Hepatocyte (in vitro differentiated cells): ENCODE measurements at places on chromosomes 12 and 14. TPM values are rescaled to one million over a fixed set of nuclear protein-coding genes. Genes with fewer than 3 reads are reported as not detected.

The RIMBP2 gene
- 2.2 and 2.5 TPM in 2 replicates for polyA plus RNA-seq

The IAPP gene
- not detected in 2 replicates for polyA plus RNA-seq

The KRT85 gene
- not detected in 2 replicates for polyA plus RNA-seq

The DENR gene
- polyA plus RNA-seq: 62.8 and 64.8 TPM in 2 replicates

The RPS29 gene
- 875 and 983 TPM in 2 replicates for polyA plus RNA-seq

The TOMM20L gene
- polyA plus RNA-seq: 0.33 TPM in 1 of 2 replicates, not detected in the other

The CIDEB gene
- 46.3 and 59.9 TPM in 2 replicates for polyA plus RNA-seq

The MYRFL gene
- 2.3 and 2.7 TPM in 2 replicates for polyA plus RNA-seq

The MYH6 gene
- polyA plus RNA-seq: 0.44 and 0.97 TPM in 2 replicates

- no peak for DNase-seq
Measured at GRCh38 chr14:94770251-94770749, 387 bp upstream of the GSC start.

- DNase-seq: no peak
Measured at GRCh38 chr12:4196805-4197420, 76.6 kb upstream of the CCND2 start.

- DNase-seq: no peak
Measured at GRCh38 chr14:61640158-61641136, 54.9 kb upstream of the HIF1A start.

DNA sequence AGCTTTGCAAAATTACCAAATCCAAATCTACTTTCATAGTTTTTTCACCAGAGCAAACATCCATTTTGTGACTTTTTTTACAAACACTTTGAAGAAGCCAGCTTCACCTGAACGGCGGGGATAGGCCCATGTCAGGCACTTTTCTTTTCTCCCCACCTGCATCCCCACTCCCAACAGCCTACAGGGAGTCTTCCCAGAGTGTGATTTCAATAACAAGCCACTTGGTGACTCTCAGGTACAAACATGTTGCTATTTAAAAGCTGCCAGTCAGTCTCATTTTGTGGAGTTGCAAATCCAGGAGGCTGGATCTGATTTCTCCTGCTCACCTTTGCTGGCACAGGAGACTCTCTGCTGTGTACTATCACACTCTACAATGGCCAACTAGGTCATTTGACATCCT is 285.5 kb downstream of the KCNH5 start:
- DNase-seq: no peak

DNA sequence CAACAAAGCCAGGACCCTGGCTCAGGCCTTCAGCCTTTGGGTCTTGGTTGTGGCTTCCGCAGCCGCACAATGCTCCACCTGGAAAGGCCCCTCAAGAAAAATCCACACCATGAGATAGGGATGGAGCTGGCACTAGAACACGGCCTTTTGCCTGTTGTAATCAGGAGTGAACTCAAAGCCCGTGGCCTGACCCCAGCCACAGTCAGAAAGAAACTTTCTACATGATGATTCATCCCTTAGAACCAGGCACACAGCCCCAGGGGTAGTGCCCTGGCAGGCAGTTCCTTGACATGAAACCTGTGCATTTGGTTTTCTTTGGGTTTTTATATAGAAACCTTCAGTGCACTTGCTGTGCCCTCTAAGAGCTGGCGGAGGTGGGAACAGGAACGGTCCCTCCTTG is 5.1 kb downstream of the CLMN start:
- DNase-seq: peak; percentile 61

DNA sequence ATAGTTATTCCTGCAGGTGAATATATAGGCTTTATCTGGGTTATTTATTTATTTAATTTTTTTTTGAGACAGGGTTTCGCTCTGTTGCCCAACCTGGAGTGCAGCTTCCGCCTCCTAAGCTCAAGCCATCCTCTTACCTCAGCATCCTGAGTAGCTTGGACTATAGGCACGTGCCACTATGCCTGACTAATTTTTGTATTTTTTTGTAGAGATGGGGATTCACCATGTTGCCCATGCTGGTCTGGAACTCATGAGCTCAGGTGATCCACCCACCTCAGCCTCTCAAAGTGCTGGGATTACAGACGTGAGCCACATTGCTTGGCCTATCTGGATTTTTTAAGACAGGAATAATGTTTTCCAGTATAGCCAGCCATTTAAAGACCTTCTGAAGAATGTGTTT is 2.0 kb downstream of the RAN start:
- DNase-seq: no peak

GRCh38 chr14:69505338-69506240 is 21.1 kb downstream of the PLEKHD1 start:
- DNase-seq: no peak

- DNase-seq: no peak
Measured at GRCh38 chr12:47068539-47068938, 10.9 kb upstream of the PCED1B start.

DNA sequence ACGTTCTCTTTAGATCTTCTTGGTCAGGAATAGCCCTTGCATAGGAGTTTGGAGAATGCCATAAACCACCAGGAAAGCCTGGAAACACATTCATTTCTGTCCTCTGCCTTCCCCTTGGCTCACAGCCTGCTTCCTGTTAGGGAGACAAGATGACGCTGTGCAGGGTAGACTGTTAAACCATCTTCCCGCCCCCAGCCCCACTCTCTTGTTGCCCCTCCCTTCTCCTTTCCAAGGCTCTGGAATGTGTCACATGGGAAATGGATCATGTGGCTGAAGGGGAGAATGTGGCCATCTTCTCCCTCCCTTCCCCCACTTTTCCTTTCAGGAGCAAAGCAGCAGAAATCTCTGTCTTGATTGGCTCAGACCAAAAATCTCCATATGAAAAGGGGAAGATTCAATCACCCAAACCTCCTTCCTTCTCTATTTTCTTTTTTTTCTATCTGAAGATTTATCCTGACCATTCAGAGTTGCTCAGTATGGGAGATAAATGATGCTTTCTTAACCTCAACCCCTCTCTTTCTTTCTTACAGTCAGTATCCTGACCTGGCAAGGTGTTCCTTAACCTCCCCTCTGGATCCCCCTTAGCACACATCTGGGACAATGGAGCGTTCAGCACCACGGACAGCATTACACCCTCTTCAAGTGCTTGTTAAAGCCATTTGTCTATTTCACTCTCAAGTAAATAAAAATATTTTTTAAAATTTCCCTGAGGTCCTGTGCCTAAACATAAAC is 11.4 kb downstream of the GPR19 start:
- DNase-seq: peak; percentile 66

- DNase-seq: no peak
Measured at GRCh38 chr12:57712701-57713100, 18.8 kb downstream of the OS9 start.

DNA sequence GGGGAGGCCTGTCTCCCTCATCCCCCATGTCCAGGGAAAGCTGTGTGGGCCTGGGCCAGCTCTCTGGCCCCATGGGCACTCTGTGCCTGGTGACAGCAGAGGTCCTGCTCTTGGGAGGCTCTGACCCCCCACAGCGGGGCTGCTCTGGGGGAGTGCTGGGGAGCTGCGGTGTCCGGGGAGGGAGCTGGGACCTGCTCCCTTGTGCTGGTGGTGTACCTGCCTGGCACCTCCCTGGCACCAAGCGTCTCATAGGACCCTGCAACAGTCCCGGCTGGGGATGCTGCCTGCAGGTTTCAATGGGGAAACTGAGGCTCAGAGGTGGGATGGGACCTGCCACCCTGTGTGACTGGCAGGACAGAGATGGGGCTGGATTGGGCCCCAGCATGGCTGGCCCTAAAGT is 111.3 kb downstream of the KIF26A start:
- no peak for DNase-seq

DNA sequence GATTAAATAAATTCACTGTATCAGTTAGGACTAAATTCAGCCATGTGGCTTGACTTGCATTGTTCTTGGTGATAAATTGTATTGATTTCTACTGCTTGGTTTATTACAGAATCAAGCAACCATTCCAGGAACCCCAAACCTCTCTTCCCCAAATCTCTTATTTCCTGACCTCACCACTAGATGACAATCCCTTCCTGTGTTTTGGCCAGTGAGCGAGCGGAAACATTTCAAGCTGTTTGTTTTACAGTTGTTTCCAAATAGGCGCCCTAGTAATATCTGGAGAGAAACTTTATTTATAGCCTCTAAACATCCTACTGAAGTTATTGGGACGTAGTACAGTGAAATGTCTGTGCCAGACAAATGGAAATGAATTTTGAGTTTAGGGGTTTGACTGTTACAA is 161.1 kb downstream of the SNAPC1 start:
- no peak for DNase-seq

DNA sequence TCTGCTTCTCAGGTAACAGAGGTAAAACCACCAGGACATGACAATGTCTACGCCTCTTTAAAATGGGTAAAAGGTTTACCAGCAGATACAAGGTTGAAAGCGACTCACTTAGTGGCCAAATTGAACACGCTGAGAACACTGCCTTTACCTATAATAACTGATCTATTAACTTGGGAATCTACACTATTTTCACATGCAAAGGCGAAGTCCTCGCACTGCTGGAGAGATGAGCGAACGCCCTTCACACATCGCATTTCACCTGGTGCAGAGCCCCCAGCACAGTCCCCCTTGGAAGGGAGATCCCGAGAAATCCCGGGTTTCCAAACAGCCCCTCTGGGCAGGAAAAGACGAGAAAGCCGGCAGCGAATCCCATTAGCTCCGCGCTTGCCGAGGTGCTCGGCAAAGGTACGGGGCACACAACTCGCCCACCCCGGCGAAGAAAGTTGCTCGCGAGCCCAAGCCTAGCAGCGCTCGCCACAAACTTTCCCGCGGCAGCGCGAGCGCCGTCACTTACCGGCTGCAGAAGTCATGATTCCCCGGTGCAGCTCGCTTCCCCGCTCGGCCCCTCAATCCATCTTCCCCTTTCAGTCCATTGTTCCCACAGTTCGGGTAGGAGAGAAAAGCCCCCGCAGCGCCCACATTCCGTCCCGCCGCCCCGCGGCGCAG is 423 bp downstream of the FGD6 start:
- DNase-seq: no peak

- DNase-seq: no peak
Measured at GRCh38 chr12:27008081-27008480, 6.1 kb downstream of the TM7SF3 start.

GRCh38 chr12:130070126-130070611 is 92.1 kb upstream of the FZD10 start:
- no peak for DNase-seq
